Activated CD8-positive, alpha-beta memory T cell treated with anti-CD3 and anti-CD28 coated beads for 1 hour (primary cell): ENCODE measurements at places on chromosomes 3 and 15.

GRCh38 chr3:143147707-143148106, 28.1 kb downstream of the CHST2 start:
- DNase-seq: no peak

DNA sequence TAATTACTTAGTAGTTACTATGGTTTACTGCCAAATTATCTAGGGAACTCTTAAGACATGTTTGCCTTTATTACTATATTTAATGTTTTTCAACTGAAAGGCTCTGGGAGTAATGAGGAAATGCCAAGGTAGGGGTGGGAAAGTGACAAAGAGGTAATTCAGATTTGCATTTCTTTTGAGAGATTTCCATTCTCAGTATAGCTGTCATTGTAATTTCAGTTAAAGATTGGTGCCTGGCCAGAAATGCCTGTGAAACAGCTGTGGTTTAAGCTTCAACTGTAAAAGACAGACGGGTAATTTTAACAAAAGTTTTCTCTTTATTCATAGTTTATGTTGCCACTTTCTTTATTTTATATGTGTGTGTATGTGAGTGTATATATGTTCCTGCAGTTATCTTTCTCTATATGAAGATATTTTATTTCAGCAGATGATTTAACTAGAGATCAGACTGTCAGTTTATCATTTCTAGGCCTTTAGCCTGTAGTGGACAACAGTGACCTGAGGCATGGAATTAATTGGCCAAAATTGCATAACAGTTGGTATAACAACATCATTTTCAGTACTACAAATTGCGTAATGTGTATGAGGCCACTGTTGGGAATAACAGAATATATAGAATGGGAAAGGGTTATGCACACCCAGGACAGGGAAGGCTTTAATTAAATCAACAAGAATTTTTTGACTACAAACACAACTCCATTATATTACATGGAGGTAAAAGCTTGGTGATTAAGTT, 119.0 kb downstream of the BBX start:
- no peak for DNase-seq

DNA sequence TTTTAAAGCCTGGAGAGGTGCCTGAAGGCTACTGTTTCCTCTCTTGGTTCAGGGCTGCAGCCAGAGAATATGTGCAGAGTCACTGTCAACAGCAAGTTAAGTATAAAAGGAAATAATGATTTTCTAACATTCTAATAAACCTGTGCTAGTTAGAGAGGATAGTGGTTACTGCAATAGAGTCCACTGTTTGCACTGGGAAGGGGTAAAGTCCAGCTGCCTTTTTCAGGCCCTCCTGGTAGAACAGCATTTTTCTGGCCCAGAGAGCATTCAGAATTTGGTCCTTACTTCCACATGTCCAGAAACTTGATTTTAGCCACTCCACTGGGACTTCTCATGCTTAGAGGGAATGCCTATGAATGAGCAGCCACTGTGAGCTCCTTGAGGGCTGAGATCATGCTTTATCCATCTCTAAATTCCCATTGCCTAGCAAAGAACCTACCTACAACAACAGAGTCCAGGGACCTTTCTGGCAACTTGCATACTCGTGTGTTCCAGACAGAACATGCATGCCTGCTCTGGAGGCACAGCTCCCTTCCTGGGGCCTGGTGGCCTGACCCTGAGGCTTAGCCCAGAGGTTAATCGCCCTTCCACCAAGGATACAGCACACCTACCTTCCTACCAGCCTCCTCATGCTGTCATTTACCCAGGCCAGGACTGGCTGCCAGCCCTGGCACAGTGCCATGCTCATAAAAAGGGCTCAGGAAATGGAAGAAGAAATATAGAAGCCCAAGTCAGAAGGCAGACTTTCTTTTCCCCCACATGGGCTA, 50.3 kb upstream of the ATP13A3 start:
- no peak for DNase-seq

- no peak for DNase-seq
Observed at GRCh38 chr15:75348034-75348561, 1.3 kb downstream of the NEIL1 start.

DNA sequence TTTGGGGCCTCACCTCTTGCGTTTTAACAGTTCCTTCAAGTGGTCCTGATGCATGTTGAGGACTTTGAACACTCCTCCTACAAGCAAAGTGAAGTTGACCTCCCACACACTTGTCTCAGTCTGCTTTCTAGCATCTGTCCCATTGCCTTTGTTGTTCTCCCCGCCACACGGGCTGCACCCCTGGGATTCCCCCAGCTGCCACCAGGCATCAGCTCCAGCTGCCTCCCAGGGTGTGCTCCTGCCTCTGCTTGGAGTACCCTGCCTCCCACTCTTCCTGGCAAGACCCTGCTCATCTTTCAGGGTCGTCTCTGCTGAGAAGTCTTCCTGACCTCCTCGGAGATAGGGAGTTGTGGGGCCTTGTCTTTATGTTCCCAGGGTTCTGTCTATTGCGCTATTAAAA, 52.2 kb downstream of the IGF1R start:
- DNase-seq: no peak

GRCh38 chr3:59257506-59257905, 207.7 kb upstream of the CFAP20DC start:
- no peak for DNase-seq

GRCh38 chr3:48738926-48739616, 22.1 kb upstream of the IP6K2 start:
- no peak for DNase-seq

GRCh38 chr15:100628746-100629145, 26.4 kb downstream of the ASB7 start:
- DNase-seq: no peak

- no peak for DNase-seq
Observed at GRCh38 chr3:155241579-155241978, 51.9 kb downstream of the STRIT1 start.

DNA sequence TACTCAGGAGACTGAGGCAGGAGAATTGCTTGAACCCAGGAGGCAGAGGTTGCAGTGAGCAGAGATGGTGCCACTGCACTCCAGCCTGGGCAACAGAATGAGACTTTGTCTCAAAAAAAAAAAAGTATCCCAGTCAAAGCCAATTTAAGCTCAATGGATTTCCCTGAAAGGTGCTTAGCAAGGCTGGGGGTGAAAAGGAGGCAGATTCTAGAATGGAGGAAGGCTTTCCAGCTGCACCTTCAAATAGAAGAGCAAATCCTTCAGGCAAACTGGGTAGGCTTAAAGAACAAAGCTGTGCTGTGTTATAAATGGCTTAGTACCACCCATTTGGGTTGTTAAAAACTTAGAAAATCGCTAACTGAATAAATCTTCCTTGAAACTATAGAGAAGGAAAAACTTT, 3.0 kb upstream of the IFT57 start:
- DNase-seq: no peak

DNA sequence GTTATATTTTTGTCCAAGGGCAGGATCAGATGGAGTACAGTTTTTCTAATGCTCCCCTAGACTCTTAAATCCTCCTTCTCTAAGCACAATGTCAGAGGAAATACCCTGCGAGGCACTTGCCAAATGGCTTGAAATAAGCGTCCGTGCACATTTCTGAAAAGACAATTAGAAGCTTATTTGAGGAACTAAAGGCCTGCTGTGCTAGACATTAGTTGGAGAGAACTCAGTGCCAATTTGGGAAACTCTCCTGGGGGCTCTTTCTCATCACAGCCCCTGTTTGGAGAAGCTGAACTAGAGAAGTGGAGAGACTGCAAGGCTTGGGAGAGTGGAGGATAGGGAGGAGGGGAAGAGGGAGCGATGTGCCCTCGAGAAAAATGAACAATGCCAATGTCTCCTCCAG, 247.6 kb upstream of the C2CD4B start:
- DNase-seq: no peak

DNA sequence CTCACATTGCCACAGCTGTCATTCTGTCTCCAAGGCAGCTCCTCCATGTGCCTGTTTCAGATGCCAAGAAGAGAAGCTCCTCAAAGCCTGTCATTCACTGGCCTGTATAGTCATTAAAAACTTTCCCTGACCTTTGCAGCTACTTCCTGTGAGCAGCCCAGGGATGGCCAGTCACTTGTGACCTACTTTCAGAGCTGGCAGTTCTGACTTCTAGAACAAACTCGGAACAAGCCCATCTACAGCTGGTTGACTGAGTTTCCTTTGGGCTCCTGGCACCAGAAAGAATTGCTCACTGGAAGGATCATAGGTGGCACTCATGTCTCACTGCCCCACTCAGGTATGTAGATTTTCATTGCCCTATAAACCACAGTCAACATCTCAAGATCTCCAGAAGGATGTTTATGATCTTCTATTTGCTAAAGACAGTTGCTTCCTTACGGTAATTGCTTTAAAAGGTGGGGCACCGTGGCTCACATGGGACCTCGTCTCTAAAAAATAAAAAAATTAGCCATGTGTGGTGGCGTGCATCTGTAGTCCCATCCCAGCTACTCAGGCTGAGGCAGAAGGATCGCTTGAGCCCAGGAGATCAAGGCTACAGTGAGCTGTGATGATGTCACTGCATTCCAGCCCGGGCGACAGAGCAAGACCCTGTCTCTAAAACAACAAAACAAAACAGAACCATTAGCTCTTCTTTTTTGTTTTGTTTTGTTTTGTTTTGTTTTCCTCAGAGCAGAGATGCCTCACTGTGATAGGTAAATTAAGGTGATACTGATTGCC, 11.2 kb upstream of the ATP13A3 start:
- DNase-seq: no peak

DNA sequence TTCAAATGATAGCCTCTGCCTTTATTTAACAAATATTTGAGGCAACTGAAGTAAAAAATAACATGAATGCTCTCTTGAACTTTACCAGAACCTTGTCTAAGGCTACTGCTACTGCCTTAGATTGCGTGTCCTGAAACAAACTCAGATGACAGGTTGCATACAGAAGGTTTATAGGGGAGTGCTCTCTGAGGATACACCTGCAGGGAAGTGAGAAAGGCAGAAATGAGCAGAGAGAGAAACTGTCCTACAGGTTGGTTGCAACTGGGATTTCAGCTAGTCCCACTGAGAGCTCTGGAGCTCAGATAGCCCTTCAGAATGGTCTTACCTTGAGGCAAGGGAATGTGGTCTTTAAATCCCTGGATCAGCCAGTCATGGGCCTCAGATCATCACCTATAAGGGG, 165.5 kb downstream of the IL5RA start:
- DNase-seq: no peak

DNA sequence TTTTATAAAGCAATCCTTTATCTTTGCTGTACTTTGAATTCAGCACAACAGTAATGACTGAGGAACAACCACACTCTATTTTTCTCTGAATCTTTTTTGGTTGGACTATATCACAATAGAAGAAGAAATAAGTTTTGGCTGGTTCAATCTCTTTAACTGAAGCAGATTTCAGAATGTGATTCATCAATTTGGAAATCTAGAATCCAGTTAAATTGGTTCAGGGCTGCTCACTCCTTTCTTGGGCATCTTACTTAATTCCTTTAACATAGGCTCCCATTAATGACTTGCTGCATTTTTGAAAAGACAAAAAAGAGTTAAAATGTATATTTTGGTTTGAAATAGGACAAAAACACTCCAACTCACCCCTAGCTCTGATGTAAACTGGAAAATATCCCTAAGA, 688.3 kb upstream of the NECTIN3 start:
- no peak for DNase-seq

GRCh38 chr3:149615731-149616221, 42.0 kb downstream of the WWTR1 start:
- DNase-seq: no peak

DNA sequence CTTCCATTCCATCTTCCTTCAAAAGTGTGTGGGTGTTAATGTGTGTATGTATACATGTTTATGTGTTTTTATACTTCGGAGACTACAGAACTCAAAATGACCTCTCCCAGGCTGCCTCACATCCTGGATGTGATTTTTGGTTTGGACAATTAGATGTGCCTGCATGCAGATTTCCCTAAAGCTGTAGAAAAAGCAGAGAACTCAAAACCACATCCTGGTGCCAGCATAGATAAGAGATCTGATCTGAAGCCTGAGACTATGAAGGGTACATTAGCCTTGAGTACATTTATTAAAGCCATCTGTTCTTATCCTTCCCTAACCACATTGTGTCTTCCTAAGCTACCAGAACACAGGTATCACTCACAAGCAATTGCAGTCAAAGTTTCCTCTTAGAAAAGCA, 319.4 kb upstream of the RASGRP1 start:
- no peak for DNase-seq

DNA sequence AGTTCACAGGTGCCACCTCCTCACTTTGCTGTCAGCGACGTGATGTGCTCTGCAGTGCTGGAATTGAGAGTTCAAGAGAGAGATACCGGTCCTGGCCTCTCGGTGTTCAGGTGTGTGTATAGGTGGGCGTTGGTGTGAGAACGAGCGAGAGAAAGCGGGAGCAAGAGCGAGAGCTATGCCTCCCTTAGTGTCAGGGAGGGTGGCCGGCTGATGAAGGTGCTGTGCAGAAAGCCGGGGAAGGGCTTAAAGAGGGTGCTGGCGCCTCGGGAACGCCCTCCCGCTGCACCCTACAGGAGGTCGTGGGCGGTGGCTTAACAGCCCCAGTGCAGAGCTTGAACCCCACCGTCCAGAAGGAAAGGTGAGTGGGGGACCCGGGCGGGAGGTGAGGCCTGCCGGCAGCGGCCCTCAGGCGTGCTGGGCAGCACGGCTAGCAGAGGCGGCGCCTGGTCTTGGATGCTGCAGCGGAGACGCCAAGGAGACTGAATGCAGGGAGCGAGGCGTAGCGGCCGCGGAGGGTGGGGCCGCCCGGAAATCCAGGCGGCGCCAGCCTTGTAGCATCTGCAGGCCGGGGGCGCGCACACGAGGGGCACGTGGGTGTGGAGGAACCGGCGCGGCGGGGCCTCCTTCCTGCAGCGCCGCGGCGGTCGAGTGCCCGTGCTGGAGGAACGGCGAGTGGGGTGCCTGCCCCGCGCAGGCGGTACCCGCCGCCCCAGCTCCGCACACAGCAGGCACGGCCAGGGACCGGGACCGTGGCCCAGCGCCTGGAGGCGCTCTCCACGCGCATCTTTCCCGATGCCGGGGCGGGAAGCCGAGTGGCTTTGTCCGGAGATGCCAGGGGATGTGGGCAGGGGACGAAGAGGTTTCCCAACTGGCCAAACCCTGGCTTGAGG, 246.8 kb upstream of the TOPAZ1 start:
- no peak for DNase-seq

GRCh38 chr3:111867889-111868426, 8.9 kb downstream of the PHLDB2 start:
- DNase-seq: no peak

- DNase-seq: no peak
Observed at GRCh38 chr3:195867631-195868335, 40.6 kb downstream of the TNK2 start.

GRCh38 chr3:43699864-43700263, 9.1 kb downstream of the ABHD5 start:
- no peak for DNase-seq

- DNase-seq: no peak
Observed at GRCh38 chr15:65134538-65134937, 930 bp upstream of the PDCD7 start.

GRCh38 chr3:39491733-39492350, 24.4 kb downstream of the MOBP start:
- DNase-seq: no peak
